ENCODE measurements at places on chromosomes 7 and 10.

- DNase-seq = no peak
These were observed 26.2 kb upstream of the ZNF716 start for GRCh38 chr7:57423768-57424167.

DNA sequence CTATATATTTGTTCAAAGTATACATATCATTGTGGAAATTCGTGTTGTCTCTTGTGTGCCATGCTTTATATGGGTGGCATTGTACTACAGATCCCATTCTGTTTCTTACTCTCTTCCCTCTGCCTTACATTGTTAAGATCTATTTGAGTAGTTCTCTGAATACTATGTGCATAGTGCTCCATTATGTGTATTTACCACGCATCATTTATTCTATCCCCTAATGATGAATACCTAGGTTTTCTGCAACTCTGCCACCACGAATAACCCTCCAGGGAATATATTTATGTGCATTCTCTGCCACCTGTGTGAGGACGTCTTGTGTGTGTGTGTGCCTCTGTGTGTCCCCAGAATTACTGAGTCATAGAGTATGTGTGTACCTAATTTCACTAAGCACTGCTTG is 431.2 kb upstream of the C7orf33 start:
- no peak for DNase-seq

DNA sequence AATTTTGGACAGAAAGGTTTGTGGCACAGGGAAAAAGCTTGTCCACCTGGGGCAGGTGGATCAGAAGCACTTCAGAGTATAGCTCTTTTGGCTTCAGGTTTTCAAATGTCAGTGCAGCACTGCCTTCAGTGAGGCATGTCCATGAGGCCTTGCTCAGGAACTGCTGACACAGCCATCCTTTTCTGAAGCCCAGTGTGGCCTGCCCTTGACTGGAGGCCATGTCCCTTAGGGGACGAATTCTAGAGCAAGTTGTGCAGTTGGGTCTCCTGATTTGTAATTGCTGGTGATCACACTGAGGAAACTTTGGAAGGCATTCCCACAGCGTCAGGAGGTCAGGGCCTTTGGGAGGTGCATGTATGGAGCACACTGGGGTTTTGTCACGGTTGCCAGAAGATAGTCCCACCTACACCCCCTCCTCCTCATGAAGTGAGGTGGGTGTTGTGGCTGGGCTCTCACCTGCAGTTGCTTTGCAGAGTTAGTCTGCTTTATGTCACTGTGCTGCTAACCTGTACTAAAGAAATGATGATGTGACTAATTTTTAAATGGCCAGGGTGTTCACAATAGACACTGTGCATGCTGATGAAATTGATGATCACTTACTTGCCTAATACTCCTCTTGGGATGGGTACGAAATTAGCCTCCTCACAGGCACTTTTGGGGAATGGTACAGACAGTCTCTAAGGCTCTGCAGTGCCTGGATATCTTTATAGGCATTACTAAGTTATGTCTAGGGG is 41.7 kb downstream of the OGDH start:
- no peak for DNase-seq

GRCh38 chr10:128173386-128173785 is 47.2 kb upstream of the MKI67 start:
- no peak for DNase-seq

DNA sequence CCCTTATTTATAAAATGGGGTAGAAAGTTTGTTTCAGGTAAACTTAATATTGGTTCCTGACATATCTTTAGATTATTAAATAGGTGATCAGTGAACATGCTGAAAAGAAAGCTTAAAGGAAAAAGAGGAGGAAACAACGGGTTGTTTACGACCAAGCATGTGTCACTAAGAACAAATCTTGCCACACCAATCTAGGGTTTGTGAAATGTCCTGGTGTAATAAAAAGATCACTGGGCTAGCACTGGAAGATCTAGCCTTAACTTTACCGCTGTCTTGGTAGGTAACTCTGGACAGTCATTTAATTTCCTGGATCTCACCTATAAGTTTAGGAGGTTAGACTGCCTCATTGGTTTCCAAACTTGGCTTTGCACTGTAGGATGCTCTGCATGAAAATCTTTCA is 19.0 kb downstream of the VPS26A start:
- DNase-seq = no peak

DNA sequence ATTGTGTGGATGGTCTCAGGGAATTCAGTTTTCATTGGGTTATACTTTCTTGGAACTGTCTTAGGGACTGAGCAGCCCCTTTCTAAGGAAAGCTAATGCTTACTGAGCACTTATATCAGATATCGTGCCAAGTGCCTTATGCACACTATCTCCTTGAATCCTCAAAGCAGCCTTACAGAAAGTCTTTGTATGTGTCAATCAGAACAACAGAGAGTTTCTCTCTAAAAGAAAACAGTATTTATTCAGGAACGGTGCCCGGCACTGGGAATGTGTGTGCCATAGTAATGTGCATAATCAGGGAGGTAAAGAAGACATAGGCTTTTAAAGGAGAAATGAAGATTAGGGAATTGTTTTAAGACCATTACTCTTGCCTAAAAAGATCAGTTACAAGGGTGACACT is 17.3 kb downstream of the ANTXRL start:
- no peak for DNase-seq

DNA sequence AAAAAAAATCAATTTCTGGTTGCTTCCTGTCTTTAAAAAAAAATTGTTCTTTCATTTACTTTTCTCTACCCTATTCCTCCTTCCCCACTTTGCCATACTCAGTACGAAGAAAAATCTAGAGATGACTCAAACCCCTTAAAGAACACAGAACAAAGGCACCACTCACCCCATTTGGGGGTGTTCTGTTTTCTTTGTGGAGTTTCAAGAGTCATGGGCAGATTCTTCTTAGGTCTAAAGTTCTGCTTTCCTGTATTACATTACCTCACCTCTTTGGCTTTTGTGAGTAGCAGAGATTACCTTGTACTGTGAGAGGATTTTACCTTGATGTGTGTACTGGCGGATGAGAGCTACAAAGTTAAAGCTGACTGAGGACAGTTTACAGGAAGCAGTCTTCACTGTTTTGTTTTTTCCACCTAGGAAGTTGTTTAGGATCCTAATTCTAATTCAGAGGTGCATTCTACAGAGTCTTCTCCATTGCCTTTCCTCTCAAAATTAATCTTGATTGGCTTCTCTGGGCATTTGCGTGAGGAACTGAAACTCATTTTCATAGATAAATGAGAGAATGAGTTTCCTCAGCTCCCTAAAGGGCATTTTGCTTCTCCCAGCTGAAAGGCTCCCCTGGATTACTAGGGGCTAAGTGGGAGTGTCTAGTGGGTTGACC is 20.7 kb downstream of the AVL9 start:
- DNase-seq = no peak

DNA sequence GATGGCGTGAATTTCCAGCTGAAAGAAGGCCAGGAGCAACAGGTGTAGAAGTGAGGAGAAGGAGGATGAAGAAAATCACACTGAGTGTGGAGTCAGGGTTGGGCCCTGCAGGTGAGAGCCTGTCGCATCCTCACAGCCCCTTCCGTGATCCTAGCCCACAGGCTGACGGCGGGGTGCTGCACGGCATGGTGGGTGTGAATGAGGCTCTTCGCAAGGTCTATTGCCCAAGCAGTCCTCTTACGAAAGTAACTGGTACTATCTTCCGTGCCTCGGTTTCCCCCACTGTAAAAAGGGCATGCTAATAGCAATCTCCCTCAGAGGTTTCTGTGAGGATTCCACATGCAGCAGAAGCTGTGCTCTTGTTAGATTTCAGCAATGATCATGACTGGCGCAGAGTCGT is 129.9 kb upstream of the TNS3 start:
- DNase-seq = no peak

DNA sequence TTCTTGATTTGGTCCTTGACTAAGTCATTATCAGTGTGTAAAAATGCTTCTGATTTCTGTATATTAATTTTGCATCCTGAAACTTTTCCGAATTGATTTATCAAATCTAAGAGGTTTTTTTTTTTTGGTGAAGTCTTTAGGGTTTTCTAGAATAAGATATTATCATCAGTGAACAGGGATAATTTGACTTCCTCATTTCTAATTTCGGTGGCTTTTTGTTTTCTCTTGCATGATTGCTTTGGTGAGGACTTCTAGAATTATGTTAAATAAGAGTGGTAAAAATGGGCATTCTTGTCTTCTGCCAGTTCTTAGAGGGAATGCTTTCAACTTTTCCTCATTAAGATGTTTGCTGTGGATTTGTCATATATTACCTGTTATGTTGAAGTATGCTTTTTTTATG is 170.5 kb downstream of the CCDC7 start:
- DNase-seq = no peak

DNA sequence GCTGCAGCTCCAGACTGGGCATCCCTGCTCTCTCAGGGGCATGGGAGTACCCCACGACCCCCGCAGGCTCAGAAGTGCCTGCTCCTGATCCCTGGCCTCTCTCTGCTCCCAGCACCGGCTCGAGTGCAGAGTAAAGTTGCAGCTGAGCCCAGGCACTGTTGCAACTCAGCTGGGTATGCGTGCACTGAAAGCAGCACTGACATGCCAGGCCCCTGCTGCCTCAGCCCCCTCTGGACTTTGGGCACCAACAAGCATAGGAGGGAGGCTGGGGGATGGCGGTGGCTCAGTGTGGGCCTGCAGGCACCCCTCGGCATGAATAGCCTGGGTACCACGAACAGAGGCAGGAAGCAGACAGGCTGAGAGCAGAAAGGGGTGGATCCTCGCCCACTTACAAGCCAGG is 295.3 kb downstream of the GRM8 start:
- DNase-seq = no peak

DNA sequence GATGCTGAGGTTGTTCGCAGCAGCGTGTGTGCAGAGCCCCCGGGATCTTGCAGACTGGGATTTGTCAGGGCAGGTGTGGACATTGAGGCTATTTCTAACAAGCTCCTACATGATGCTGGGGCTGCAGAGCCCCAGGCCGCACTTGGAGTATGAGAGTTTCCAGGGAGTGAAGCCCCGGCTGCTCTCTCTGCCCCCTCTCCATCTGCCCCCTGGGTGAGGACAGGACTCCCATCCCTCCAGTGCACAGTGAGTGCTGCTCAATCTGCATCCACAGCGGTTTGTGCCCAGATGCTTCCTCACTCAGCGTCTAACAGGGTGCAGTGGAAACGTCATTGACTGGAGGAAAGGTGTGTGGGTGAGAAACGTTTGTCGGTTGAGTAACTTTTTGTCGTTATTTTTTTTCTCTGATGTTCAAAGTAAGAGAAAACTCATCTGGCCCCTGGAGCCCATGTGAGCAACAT is 25.3 kb downstream of the IL2RA start:
- no peak for DNase-seq

GRCh38 chr10:27857616-27858015 is 112.0 kb upstream of the MKX start:
- DNase-seq = no peak

DNA sequence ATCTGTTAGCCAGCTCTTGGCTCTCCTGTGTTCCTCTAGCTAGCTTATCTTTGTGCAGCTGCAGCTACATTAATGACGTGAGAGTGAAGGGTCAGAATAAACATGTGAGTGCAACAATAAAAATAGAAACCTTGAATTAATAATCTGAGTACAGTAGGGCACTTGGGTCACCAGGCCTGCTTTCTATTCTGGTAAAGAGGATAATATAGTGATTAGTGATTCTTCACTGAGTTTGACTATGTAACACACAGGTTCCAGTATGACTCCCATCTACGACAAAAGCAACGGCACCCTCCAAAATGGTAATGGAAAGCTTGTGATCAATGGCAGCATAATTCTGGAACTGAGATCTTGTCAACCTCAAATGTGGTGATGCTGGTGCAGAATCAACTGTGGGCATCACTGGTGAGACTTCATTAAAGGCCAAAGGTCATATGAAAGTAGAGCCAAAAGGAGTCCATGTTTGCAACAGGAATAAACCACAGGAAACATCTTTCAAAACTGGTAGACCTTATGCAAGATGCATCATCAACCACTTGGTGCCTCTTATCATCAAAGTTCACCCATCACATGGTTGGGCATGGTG is 77.6 kb downstream of the NRBF2 start:
- no peak for DNase-seq

GRCh38 chr10:31650010-31650409 is 278.6 kb downstream of the ARHGAP12 start:
- peak; percentile 66 for DNase-seq

- DNase-seq = no peak
These were observed 9.9 kb downstream of the FAM131B start for GRCh38 chr7:143352531-143353002.

GRCh38 chr10:118106426-118106825 is 59.7 kb upstream of the RAB11FIP2 start:
- DNase-seq = peak; percentile 2

DNA sequence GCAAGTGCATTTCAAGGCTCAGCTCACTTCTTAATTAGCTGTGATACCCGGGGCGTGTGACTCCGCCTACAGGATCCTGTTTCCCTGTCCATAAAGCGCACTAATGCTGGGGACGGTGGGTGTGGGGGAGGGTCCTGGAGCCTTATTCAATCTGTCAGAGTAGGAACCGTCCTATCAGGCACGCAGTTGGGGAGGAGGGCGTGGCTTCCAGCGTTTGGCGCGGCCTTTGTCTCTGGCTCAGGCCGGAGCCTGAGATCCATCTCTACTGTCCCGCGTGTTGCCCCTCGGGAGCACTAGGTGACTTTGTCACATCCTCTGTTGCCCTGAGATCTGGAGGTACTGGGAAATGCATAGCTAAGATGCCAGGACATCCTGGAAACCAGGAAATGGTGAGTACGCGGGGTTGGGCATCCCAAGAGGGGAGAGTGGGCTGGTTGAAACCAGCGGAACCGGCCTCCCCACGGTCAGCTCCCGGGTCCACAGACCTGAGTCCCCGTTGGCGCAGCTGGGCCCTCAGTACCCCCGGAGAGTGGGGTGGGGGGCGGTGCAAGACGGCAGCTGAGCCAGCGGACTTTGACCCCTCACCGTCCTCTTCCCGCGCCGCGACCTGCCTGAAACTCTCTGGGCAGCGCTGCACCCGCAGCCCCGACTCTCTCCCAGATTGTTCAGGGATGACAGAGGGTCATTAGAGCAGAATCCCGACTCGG is 104.4 kb upstream of the ZNF92 start:
- no peak for DNase-seq

- DNase-seq = no peak
These were observed 83.1 kb downstream of the ADARB2 start for GRCh38 chr10:1654247-1654646.

DNA sequence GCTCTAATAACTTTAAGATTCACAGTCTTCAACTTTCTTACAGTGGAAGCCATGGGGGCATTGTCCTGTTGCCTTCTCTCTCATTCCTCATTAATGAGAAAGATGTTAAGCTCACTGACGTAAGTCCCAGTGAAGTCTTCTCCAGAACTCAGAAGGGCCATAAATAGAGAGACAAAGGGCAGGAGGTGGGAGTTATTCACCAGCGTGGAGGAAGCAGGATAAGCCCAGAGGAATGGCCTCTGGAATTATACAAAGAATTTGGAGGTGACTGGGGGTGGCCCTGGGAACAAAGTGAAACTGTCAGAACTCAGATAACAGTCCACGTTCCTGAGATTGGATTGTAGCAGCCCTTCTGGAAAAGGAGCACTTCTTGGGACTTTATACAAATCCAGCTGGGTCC is 52.4 kb downstream of the SORBS1 start:
- DNase-seq = peak; percentile 5

DNA sequence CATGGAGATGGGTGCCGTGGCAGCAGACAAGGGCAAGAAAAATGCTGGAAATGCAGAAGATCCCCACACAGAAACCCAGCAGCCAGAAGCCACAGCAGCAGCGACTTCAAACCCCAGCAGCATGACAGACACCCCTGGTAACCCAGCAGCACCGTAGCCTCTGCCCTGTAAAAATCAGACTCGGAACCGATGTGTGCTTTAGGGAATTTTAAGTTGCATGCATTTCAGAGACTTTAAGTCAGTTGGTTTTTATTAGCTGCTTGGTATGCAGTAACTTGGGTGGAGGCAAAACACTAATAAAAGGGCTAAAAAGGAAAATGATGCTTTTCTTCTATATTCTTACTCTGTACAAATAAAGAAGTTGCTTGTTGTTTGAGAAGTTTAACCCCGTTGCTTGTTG is 25.9 kb downstream of the BAG3 start:
- DNase-seq = no peak
